IPS DF 19.7 (cell line): ENCODE measurements at places on chromosomes 11 and 22.
A peak's percentile ranks its signal among the peaks of the same experiment; 100 is the strongest.

DNA sequence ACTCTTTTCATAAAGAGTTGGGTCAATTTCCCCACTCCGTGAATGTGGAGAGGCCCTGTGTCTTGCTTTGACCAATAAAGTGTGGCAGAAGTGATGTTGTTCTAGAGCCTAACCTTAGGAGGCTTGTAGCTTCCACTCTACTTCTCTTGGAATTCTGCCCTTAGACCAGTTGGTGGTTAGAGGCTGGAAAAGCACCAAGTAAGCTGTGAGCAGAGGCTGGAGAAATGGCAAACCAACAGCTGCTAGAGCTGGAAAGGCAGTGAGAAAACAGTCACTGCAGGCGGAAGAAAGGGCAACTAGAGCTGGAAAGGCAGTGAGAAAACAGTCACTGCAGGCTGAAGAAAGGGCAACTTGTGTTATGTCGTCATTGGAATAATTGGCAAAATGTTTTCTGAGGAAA lies 29.8 kb upstream of the MSANTD2 start:
- DNase-seq: no peak

DNA sequence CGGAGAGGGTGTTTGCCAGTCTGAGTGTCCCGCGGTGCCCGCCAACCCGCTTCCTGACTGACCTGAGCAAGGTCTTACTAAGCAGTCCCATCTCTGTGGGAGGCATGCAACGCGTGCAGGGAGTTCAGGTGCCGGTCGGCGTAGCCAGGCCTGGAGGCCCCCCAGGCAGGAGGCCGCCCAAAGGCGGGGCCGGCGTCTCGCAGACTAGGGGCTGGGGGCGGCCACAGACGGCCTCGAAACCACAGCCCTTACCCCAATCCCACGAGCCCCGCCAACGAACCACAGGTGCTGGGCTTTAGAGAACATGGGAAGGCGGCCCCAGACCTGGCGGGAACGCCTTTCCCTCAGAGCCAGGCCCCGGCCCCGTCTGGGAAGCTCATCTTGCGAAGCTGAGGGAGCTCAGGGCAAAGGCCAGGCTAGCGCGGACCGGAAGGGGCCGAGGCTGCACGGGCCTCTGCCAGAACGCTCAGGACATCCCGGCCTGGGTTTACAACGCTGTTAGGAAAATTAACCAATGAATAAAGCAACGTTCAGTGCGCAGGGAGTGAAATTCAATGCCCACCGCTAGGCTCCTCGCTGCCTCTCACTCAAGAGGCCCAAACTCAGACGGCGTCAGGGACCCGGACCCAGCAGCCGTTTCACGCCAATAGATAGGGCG lies 2.1 kb upstream of the MTFP1 start:
- no peak for DNase-seq

DNA sequence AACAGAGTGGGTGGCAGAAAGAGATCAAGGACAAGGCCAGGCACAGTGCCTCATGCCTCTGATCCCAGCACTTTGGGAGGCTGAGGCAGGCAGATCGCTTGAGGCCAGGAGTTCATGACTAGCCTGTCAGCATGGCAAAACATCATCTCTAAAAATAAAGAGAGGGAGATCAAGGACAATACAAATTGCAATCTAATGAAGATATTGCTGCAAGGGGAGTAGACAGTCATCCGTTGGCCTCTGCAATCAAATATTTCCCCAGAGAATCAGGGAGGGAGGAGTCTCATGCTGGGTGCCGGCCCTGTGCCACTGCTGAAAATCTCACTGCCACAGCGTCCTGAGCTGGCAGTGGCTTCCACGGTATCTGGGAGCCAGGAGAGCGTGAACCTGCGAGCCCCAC lies 19.4 kb upstream of the IL17RA start:
- DNase-seq: no peak

GRCh38 chr11:61598374-61598773 lies 17.5 kb upstream of the SYT7 start:
- no peak for DNase-seq

GRCh38 chr11:61173456-61173855 lies 12.2 kb upstream of the VPS37C start:
- no peak for DNase-seq

DNA sequence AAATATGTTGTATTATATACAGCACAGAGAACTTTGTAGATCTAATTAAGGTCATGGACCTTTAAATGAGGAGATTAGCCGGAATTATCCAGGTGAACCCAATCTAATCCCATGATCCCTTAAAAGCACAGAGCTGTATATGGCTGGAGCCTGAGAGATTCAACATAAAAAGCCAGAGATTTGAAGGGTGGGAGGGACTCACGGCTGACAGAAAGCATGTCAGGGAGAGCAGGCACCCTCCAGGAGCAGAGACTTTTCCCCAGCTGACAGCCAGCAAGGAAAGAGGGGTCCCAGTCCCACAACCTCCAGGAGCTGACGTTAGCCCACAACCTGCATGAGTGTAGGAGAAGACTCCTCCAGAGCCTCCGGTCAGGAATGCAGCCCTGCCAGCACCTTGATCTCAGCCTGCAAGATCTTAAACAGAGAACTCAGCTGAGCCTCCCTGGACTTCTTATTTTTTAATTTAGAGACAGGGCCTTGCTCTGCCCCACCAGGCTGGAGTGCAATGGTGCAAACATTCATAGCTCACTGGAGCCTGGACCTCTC lies 20.0 kb upstream of the ADA2 start:
- DNase-seq: no peak

- DNase-seq: no peak
Observed at GRCh38 chr22:34243023-34243422, 322.7 kb upstream of the LARGE1 start.

DNA sequence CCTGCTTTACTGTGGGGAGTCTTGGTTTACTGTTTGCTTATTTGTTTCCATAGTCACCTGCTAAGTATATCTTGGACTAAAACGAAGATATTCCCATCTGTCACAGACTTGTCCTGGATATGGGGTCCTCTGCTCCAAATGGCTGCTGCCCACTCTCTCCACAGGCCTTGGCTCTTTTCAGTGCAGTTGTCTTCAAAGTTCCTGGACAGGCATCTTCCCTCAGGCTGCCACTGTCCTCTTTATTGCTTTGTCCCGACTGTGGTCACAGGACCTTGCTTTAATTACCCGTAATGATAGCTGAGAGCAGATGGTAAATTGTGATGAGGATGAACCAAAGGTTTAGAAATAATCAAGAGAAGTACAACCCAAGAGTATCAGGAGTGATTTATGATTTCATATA lies 713.9 kb upstream of the CCDC179 start:
- no peak for DNase-seq

GRCh38 chr11:115817844-115818468 lies 313.7 kb upstream of the CADM1 start:
- DNase-seq: peak; percentile 3

GRCh38 chr11:70220136-70220535 lies 17.0 kb downstream of the FADD start:
- DNase-seq: no peak

- no peak for DNase-seq
Observed at GRCh38 chr11:2531987-2532703, 87.3 kb downstream of the KCNQ1 start.

DNA sequence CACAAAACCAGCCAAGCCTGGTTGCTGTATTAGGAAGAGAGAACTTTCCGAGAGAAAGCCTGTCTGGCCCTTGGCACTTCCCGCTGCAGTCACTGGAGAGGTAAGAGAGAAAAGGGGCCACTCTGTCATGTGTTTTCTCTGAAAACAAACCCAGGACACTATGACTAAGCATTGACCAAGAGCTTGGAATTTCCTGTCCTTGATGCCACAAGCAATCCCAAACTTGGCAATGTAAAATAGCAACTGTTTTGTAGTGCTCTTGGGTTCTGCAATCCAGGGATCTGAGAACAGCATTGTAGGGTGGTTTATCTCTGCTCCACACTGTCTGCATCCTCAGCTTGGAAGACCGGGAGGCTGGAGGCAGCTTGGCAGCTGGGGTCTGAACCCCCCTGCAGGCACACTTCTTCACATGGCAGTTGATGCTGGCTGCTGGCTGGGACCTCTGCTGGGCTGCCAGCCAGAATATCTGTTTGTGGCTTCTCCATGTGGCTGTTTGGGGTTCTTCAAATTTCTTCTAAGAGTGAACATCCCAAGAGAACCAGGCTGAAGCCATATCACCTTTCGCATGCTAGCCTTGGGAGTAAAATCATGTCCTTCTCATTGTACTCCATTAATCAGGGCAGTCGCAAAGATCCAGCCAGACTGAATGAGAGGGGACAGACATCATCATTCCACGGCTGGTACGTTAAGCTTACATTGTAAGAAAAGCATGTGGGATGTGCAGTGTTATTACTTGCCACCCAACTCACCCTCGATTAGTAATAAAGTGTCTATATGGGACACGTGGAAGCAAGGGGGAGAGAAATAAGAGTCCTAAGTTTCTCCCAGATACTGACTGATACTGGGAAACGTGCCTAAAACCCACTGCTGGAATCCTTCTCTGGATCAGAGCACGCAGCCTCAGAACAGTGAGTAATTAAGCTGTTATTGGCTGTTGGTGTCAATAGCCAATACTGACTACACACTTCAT lies 537.4 kb upstream of the B3GAT1 start:
- no peak for DNase-seq

- no peak for DNase-seq
Observed at GRCh38 chr11:7437696-7438095, 47.6 kb upstream of the OLFML1 start.

DNA sequence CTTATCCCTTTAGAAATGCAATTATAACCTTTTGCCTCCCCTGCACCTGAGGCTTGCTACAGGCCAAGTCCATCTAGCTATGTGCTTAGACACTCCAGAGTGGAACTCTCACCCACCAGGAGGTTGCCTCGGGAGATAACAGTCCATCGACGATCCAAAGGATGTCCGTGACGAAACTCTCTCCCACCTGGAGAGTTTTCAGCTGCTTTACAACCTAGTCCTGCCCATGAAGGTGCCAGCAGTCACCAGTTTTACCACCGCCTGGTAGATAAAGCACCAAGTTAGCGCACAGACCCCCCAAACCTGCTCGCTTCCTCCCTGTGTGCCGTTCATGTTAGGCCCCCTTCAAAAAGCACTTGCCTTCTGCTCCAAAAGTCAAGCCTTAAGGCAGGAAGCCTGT lies 53.1 kb upstream of the SHISAL1 start:
- no peak for DNase-seq

- no peak for DNase-seq
Observed at GRCh38 chr22:31345331-31346254, 553 bp downstream of the PATZ1 start.

- DNase-seq: no peak
Observed at GRCh38 chr11:2869134-2869526, 16.4 kb downstream of the CDKN1C start.
